NCI-H526 (cell line): ENCODE measurements at places on chromosomes 5 and 9.

DNA sequence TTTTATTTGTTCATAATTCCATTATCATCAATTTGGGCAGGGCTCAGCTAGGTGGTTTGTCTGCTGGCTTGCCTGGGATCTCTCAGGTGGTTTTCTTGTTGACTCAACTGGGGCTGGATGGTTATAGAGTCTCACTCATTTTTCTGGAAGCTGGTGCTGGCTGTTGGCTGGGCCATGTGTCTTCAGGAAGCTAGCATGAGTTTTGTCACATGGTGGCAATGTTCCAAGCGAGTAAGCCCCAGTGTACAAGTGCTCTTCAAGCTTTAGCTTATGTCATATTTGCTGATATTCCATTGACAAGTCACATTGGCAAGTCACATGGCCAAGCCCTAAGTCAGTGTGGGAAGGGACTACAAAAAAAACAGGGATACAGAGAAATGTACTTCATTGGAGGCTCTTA is 2.3 kb upstream of the RASEF start:
- no peak for DNase-seq

DNA sequence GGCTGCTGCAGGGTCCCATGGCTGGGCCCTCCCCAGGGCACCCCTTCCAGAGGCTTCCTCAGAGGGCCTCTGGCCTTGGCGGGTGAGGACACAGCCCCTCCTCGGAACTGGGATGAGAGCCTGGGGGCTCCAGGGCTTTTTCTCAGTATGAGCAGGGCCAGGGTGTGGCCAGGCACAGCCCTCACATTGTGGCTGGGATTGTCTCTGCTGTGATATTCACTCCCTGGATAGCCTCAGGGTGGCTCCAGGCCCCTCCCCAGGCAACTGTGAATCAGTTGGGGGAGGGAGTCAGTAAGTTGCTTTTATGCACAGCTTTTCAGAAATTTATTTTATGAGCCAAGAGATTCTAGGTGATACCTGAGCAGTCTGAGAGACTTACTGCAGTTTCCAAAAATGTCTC is 135.7 kb downstream of the CACNA1B start:
- DNase-seq = no peak

DNA sequence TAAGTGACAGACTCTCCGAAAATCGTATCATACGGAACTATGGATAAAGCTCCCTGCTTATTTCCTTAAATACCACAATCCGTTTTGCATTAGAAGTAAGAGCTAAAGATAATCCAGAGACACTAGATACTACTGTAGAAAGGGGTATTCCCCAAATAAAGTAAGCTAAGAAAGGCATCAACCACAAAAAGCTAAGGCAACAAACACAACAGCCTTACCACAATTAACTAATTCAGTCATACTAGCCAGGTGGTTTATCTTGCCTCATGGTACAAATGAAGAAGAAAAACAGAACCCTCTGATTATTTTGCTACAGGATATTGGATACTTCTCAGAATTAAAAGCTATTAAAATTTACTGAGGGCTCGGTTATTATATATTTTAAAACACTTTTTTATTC is 14.1 kb downstream of the ERP44 start:
- DNase-seq = no peak

DNA sequence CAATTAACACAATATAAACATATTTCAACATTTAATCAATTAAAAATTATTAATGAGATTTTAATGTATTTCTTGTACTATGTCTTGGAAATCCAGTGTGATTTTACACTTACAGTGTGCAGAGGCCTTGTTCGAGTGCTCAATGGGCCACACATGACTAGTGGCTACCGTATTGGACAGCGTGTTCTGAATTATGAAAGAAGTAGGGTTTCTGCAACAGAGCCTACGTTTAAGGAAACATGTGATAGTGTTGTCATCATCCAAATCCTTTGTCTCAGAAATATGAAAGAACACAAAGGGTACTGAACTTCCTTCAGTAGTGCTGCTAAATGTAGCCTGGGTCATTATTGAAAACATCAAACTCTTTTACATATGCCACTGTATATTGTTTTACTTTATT is 29.5 kb downstream of the NPR3 start:
- no peak for DNase-seq

GRCh38 chr5:132202711-132203463 is 24.8 kb downstream of the P4HA2 start:
- no peak for DNase-seq

GRCh38 chr5:6442333-6442732 is 6.3 kb upstream of the UBE2QL1 start:
- DNase-seq = no peak

DNA sequence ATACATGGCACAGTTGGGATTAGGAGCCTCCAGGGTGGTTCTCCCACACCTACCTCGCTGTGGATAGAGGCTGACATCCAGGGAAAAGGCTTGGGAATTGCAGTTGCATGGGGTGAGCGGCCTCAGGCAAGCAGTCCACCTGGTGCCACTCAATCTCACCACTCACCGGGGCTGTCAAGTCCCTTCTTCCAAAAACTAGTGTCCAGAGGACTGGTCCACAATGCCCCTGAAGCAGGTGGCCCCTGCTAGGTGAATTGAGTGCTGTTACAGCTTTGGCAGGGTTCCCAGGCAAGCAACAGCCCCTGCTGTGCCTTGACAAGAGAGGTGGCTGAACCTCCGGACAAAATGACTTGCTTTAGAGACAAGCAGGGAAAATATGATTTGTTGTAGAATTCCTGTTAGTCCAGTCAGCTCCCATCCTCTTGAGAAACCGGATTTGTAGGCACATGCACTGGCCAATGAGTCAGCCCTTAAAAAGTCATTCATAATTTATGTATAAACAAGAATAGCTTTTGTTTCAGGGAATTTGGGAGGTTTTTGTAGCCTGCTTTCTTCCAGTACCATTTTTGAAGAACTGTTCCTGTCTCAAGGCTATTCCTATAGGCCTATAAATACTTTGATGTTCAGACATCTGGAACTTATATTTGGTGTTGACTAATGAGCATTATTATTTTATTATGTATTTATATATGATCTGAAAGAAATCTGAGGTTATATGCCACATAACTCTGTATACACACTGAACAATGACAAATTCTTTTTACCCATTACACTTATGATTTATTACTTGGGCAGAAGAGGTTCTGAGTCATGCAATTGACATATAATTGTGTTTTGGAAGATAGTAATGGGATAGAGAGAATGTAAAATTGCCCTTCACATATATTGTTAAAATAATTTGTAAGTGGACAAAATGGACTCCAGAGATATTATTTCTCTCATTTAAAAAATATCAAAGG is 411.1 kb downstream of the ACTL7B start:
- DNase-seq = no peak

DNA sequence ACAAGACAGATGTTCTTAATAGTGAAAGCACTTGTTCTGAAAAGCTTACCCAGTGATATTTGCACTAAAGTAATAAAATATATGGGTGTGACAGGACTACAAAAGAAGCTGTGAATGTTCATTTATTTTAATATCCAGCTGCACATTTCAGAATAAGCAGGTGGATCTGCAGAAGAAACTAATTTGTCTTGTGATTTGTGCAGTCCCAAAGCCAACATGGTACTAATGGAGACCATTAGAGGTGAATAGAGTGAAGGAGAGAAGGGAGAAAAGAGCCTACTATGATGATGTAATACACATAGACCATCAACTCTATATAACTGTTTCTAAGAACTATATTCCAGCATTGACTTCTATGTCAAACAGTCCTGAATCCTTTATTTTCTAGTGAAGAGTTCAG is 362.8 kb downstream of the ISL1 start:
- no peak for DNase-seq

GRCh38 chr5:56054666-56055065 is 59.9 kb upstream of the IL6ST start:
- no peak for DNase-seq

- no peak for DNase-seq
Observed at GRCh38 chr5:132451387-132451786, 39.2 kb downstream of the IRF1 start.
